ENCODE measurements at places on chromosomes 12 and 14.

DNA sequence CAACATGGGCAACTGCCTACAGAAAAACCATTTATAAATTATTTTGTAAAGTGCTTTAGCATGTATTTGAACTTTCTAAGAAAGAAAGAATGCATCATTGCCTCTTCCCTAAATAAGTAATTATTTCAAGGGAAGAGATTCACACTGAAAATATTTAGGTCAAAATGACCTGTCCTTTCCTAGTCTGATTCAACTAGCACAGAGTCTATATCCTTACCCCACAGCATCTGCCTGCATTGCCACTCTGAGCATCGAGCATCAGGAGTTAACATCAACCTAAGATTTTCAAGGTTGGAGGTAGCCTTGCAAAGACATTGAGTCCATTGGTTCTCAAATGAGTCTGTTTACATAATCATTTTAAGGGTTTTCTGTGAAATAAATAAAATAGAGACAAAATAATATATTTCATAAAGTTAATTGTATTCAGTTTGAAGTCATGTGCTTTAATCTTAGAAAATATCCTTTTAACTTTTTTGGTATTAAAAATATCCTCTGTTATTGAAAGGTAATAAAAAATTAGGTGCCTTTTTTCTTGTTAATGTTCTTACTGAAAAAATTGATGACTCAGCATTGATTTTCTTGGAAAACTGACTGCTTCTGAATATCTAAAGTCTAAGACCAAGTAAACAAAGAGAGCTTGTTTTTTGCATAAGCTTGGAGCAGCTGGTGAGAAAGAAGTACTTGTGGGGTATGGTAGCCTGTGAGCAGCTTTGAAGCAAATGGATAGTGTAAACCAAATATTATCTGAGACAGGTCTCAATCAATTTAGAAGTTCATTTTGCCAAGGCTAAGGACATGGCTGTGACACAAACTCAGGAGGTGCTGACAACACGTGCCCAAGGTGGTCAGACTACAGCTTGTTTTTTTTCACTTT lies 269.0 kb upstream of the CLEC14A start:
- no peak for DNase-seq

GRCh38 chr12:59938190-59938962 lies 342.5 kb downstream of the SLC16A7 start:
- no peak for DNase-seq

GRCh38 chr12:105229371-105229770 lies 6.6 kb downstream of the APPL2 start:
- DNase-seq: no peak

- no peak for DNase-seq
Measured at GRCh38 chr12:131074221-131075083, 120.7 kb downstream of the ADGRD1 start.

DNA sequence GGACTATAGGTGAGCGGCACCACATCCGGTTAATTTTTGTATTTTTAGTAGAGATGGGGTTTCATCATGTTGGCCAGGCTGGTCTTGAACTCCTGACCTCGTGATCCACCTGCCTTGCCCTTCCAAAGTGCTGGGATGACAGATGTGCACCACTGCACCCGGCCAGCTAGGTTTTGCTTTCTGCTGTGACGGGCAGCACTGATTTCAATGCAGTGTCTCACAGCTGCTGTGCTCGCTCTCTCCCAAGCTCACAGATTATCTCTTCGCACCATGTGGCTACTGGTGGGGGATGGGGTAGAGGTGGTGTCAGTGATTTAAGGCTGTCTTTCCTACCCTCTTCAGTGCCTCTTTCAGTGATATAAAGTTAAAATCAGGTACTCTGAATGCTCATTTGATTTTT lies 909.1 kb downstream of the TRHDE start:
- no peak for DNase-seq

GRCh38 chr14:74697543-74697942 lies 15.3 kb downstream of the AREL1 start:
- no peak for DNase-seq

DNA sequence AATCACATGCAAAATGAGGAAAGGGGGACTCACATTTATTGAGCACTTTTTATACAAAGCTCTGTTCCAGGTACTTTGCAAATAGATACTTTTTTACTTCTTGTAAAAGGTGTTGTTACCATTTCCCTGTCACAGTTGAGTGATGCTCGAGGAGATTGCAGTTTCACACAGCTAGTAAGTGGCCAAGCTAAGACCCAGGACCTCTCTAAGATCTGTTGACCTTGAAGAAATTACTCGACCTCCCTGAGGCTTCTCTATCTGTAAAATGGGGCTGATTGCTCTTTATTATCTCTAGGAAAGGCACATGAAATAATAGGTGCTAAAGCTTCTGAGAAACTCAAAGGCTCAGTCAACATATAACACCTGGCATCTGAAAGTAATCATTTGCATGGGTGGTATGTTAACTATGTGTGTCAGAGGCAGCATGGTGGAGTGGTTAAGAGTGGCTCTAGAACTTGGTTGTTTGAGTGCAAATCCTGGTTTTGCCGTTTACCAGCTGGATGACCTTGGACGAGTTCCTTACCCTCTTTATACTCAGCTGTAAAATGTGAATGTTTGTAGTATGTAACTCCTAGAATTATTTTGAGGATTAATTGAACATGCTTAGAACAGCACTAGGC lies 41.5 kb downstream of the IFT81 start:
- no peak for DNase-seq

DNA sequence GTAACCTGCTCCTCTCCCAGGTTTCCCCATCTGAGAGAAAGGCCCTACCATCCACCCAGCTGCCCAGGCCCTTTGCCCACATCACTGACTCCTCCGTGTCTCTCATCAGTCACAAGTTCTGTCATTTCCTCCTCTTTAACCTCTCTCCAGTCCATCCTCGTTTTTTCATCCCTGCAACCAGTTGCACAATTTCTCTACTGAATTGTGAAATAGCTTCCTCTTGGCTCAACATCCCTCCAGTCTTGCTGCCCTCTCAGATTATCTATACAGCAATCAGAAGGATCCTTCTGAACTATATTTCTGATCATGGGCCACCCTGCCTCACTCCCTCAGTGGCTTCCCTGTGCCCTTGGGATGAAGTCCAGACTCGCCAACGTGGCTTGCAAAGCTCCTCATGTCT lies 6.8 kb downstream of the FAM161B start:
- DNase-seq: no peak

DNA sequence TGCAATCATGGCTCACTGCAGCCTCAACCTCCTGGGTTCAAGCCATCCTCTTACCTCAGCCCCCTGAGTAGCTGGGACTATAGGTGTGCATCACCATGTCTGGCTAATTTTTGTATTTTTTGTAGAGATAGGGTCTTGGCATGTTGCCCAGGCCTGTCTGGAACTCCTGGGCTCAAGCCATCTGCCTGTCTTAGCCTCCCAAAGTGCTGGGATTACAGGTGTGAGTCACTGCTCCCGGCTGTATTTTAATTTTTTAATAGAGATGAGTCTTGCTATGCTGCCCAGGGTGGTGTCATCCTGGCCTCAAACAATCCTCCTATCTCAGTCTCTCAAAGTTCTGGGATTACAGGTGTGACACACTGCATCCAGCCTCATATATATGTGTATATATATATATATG lies 31.7 kb upstream of the GPRC5A start:
- no peak for DNase-seq

DNA sequence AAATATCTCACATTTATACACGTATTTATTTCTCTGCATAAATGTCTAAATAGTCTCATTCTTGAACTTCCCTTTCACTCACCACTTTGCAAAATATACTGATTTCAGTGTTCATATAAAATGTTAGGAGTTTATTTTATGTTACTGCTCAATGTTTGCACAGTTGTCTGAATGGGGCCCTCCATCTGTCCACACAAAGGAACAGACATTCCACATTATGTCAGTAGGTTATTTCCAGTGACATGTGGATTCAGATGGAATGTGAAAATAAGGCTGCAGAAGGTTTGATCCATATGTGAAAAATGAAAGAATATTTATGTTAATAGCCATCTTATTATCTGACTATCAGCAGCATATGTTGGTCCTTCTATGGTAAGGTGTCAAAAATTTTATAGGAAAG lies 994.4 kb upstream of the SEL1L start:
- no peak for DNase-seq

- no peak for DNase-seq
Measured at GRCh38 chr14:72318648-72319047, 386.4 kb downstream of the RGS6 start.

DNA sequence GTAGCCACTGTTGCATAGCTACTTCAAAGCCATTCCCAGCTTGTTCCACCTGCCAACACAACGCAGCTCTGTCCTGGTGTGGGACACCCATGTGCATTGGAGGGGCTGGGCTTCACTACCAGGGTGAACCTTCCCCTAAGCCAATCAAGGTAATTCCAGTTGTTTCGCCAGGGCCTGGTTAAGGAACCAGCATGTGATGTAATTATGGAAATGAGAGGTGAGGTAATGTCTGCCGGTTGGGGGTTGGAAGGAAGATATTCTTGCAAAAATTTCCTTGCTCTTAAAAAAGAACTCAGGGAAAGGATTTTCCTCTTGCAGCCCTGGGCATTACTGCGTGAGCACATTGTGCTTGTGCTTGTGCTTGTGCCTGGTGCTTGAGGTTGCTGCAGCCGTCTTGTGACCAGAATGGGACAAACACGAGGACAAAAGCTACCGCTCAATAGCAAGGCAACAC lies 14.9 kb downstream of the TUBA1C start:
- no peak for DNase-seq

DNA sequence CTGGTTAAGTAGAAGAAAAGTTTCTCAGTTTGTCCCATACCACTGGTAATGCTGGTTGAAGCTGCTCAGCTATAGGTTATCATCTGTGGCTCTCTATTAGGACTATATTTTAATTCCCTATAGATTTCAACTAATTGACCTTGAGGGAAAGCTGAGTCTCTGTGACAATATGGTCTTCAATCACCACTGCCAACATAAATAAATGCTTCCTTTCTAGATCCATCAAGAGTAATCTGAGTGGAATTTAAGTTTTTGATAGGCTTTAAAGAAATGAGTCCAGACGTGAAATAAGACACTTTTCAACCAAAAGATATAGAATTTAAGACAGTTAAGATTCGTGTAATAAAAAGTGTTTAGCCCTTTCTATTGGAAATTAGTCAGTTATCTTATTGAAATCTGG lies 63.5 kb upstream of the MYF6 start:
- no peak for DNase-seq

DNA sequence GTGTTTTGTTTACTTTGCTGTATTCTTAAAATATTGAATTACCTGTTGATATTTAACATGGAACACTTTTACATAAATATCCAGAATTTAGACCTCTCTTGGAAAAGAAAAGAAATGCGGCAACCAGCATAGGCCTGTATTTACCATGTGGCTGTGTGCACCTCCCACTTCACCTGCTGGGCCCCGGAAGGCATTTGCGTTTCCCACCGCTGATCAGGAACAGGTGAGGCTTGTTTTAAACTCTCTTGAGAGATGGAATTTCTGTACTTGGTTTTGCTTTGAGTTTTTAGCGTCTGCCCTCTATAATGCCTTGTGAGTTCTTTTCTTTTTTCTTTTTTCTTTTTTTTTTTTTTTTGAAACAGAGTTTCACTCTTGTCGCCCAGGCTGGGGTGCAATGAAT lies 124.2 kb downstream of the GLT1D1 start:
- DNase-seq: no peak
